Hematopoietic multipotent progenitor cell treated with erythropoietin and hydrocortisone succinate and interleukin-3 and kit ligand, for 4 days (in vitro differentiated cells): ENCODE measurements at places on chromosomes 2 and 18.
A peak's percentile ranks its signal among the peaks of the same experiment; 100 is the strongest.

GRCh38 chr2:106080959-106081358 is 113.1 kb downstream of the UXS1 start:
- no peak for DNase-seq

DNA sequence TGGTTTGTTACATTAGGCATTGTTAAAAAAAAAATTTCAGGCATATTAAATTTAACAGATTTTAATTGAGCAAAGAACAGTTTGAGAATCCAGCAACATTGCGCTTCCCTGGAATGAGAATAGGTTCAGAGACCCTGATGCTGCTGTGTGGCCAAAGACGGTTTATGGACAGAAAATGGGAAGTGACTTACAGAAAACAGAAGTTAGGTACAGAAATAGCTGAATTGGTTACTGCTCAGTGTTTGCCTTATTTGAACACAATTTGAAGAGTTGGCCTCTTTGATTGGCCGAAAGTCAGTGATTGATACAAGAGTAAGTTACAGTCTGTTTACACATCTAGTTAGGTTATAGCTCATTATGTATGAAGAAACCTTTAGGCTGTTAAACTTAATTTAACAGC is 6.0 kb upstream of the NEDD4L start:
- DNase-seq: peak; percentile 29

DNA sequence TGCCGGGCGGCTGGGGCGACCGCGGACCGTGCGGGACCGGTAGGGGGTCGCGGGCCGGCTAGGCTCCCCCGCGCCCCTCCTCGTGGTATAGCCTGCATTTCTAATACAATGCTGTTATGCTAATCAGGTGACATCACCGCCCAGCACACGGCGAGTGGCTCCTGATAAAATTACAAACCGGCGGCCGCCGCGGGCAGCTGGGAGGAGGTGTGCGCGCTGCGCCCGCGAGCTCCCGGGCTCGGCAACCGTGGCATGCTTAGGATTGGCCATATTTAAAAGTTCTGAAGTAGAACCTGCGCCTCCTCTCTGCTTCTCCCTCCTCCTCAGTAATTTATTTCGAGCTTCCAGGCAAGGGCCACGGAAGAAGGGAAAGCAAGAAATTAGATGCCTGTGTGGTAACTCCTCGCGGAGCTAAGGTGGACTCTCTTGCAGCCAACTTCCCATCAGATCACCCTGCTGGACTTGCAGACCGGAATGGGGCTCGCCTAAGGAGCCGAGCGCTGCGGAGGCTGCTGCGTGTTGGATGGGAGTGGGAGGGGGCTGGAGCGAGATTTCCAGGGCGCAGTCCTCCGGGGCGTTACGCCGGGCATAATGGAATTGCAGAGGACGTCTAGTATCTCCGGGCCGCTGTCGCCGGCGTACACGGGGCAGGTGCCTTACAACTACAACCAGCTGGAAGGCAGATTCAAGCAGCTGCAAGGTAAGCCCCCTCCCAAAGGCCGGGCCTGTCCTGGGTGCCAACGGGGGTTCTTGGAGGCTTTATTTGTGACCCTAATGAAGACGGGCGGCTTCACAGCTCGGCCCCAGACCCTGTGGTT is 102.3 kb downstream of the SPTBN1 start:
- peak; percentile 86 for DNase-seq

- no peak for DNase-seq
Observed at GRCh38 chr2:217710211-217710765, 292.5 kb downstream of the TNS1 start.

DNA sequence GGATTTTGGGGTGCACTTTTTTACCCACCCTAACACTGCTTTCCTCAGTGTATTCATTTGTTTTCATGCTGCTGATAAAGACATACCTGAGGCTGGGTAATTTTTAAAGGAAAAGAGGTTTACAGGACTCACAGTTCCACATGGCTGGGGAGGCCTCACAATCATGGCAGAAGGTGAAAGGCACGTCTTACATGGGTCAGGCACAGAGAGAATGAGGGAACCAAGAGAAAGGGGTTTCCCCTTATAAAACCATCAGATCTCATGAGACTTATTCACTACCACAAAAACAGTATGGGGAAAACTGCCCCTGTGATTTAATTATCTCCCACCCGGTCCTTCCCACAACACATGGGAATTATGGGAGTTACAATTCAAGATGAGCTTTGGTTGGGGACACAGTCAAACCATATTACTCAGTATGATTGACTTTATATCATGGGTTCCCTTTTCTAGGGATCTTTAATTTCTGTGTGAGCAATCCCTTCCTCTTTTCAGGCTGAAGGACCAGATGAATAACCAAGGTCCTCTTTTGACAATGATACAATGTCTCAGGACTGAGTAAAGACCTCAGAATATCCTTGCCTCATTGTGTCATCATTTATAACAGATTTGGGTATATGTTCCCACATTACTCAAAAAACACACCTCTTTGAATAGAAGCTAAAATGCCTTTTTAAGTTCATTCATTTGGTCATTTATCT is 100.1 kb upstream of the TRIB2 start:
- peak; percentile 15 for DNase-seq

GRCh38 chr2:43082111-43082894 is 144.1 kb downstream of the ZFP36L2 start:
- no peak for DNase-seq

- DNase-seq: no peak
Observed at GRCh38 chr2:171316755-171317337, 116.9 kb downstream of the METTL8 start.

GRCh38 chr18:413233-413632 is 87.3 kb downstream of the COLEC12 start:
- peak; percentile 20 for DNase-seq

- DNase-seq: no peak
Observed at GRCh38 chr2:138548796-138549195, 47.2 kb downstream of the SPOPL start.

DNA sequence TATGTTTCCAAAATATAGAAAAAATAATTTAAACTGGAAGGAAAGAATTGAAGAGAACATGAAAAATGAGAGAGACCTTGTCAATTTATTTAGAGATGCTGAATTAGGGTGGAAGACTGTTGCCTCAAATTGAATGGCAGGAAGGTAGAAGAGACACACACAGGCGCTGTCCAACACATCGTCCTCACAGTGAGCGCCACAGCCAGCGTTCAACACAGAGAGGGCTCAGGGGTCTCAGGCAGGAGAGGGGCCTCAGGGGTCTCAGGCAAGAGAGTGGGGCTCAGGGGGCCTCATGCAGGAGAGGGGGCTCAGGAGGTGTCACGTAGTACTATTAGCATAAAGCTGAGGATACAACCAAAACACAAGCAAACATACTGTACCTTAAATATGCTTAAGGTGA is 65.7 kb downstream of the TMEM18 start:
- DNase-seq: no peak

DNA sequence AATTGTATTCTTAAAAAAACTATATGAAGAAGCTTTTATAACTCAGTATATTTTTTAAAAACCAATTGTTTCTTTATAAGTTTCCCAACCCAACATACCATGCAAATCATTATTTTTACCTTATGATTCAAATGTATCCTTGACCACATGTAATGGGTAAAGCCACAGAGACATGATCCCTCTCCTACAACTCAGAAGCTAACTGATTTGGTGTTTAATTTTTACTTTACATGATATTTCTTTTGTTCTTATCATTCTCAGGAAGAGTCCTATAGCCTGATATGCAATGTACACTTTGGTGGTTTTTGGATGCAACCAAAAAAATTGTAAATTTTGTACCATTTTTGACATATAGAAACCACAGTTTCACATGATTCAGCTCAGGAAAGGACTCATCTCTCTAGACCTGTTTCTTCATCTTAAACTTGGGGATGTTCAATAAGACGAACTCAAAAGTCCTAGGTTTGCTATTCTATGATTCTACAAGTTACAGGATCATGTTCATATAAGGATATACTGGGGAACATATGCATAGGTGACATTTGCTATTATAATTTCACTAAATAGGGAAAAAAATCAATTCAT is 85.2 kb upstream of the RBBP8 start:
- DNase-seq: no peak

DNA sequence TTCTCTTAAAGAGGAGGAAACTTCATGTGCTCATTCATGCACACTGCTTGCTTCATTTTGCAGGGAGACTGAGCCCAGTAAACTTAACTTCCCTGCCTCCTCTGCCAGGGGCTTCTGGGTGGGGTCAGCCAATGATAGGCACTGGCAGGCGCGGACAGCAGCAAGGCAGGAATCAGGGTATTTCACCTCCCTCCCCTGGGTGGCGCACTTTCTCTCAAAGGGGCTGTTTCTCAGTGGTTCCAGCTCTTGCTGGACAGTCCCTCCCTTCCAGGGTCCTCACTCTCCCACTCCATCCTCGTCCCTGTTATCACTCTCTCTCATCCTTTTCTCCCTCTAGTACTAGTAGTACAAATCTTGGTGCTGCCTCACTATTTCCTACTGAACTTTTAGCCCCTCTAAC is 320.5 kb upstream of the ZNF521 start:
- DNase-seq: peak; percentile 5

DNA sequence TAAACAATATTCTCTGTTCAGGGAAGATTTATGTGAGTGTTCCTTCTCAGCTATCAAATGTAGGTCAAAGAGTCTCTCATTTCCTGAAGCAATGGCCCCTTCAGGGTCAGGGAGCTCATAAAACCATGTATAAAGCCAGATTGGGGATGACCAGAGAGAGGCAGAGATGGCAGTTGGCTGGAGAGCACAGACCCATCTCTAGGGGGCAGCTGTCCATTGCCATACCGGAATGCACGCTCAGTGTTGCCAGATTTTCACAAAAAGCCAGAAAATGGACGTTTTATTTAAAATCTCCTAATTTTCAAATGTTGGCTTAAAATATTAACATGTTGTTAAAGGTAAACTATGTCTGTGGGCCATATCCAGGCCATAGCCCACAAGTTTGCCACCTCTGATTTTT is 1920.7 kb upstream of the CELF4 start:
- no peak for DNase-seq

DNA sequence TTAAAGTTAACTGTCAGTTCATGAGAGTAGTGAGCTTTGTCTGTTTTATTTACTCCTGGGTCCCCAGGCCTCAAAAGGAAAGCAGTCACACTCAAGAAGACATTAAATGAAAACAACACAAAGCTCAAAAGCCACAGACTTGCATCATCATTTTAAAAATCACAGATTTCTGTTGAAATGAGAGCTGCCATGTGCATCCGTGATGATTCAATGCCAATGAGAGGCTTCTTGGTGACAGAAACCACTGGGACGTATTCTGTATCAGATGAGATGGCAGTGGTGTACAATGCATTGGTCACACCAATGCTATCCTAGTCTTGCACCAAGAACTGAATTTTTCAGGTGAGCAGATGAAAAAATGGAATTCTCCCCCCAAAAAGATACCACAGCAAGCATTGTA is 204.8 kb downstream of the ANAPC1 start:
- peak; percentile 68 for DNase-seq

DNA sequence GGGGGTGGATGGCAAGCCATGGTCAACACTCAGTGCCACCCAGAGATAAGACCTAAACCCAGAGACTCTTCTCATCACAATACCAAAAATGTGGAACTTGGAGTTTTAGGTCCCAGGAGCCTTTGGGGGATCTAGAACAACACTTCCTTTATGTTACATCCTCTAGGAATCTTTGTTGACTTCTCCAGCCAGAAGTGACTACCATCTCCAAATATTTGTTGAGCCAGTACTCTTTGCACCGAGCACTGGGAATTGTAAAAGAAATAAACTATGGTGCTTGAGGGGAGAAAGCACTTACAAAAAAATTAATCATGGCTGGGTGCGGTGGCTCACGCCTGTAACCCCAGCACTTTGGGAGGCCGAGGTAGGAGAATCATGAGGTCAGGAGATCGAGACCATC is 120.0 kb upstream of the TMEM200C start:
- no peak for DNase-seq

DNA sequence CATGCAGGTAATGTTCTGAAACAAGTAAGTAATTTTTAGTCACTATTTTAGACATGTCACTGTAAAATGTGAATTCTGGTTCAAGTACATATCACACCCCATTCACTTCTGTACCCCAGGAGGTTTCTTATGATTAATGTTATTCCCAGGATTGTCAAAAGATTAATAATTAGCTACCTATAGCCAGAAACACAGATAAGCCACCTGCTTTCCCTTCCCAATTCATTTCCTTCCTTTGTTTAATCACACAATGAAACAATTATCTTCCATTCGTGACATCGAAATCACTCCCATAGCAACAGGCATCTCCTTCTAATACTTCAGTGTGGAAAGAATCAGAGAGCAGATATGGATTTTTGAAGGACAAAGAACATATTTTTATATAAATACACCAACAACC is 1650.3 kb upstream of the CELF4 start:
- DNase-seq: no peak

DNA sequence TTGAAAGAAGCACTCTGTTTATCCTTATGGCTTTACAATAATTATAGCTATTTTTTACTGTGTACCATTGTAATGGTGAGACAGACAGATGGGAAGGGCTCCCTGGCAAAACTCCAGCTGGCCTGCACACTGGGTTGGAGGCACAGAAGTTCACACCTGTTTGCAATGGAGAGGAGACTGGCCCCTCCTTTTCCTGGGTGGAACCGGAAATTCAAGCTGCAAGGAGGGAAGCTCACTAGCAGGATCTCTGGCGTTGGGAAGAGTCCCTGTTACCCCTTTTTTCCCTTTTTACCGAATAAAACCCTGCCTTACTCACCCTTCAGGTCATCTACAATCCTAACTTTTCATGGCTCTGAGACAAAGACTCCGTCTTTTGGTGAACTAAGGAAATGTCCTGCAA is 100.3 kb upstream of the TFPI start:
- DNase-seq: no peak

- DNase-seq: no peak
Observed at GRCh38 chr2:34604164-34604563, 1005.1 kb upstream of the FAM98A start.

DNA sequence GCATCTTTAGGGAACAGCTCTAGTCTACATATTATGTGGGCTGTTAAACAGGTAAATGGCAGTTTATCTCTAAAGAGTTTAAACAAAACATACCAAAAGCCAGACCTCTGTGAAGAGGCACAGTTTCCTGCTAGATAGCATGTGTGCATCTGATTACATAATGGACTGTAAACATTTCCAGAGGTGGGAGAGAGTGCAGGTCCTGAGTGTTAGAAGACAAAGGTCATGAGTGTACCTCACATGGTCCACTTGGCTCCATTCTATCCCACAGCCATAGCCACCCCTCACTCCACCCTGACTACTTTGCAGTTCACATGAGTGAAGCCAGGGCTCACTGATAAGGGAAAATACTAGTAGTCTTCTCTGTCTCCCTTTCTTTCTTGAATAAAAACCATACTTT is 233.4 kb downstream of the MTX2 start:
- no peak for DNase-seq

DNA sequence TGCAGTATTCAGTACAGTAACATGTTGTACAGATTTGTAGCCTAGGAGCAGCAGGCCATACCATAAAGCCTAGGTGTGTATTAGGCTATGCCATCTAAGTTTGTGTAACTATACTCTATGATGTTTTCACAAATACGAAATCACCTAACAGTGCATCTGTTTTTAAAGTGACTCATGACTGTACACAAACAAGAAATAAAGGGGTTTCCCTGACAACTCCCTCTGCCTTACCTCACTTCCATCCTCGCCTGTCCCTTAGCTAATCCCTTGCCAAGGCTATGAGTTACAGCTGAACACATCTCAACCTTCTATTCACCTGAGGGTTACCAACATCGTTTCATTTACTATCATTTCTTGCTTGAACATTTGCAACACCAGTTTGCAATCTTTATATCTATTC is 78.6 kb upstream of the RPRM start:
- DNase-seq: no peak
